H1 (cell line): ENCODE measurements at places on chromosomes 6 and 20. TPM values are rescaled to one million over a fixed set of nuclear protein-coding genes. Genes with fewer than 3 reads are reported as not detected.

GRCh38 chr20:17834804-17835203 lies 133.8 kb downstream of the SNX5 start:
- DNase-seq: no peak
- no peaks in the 10 kb centered on the region for H3K36me3 ChIP-seq
- H3K4me3 ChIP-seq: no peak overlapping the region
- H3K27me3 ChIP-seq: no peaks in the 10 kb centered on the region
- H3K27ac ChIP-seq: no peak overlapping the region
- peaks cover 15% of the 10 kb centered on the region; the same call in 1 of the 2 replicates for H3K4me1 ChIP-seq

DNA sequence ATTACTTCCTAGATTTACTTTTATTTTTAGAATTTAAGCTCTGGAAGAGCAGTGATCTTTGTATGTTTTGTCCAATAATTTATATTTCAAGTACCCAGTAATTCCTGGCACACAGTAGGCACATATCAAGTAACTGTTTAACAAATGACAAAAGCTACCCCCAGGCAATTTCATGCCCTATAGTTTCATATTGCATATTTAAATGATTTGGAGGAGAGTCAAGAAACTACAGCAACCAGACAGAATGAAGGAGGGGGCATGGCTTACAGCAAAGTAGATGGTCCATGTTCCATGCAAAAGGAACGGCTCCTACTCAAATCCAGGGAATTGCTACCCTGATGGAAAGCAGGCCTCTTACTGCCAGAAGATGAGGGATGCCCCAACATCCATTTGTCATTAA lies 113.5 kb downstream of the ARHGAP18 start:
- no peak overlapping the region for H3K27ac ChIP-seq
- H3K27me3 ChIP-seq: no peaks in the 10 kb centered on the region
- no peaks in the 10 kb centered on the region for H3K4me1 ChIP-seq
- no peaks in the 10 kb centered on the region for H3K36me3 ChIP-seq
- no peak for DNase-seq

DNA sequence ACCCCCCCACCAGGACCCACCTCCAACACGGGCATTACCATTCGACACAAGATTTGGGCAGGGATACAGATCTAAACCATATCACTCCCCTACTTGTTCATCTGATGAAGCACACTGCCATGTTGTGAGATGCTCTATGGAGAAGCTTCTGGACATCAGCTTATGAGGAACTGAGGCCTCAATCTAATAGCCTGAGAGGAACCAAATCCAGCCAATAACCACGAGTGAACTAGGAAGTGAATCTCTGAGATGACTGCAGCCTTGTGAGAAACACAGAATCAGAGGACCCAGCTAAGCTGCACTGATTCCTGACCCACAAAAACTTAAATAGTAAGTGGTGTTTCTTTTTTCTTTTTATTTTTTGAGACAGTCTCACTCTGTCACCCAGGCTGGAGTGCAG lies 21.6 kb upstream of the ZBTB2 start:
- H3K36me3 ChIP-seq: peaks cover 7% of the 10 kb centered on the region; the same call in 1 of the 2 replicates
- H3K4me3 ChIP-seq: no peak overlapping the region
- no peaks in the 10 kb centered on the region for H3K4me1 ChIP-seq
- no peak for DNase-seq

DNA sequence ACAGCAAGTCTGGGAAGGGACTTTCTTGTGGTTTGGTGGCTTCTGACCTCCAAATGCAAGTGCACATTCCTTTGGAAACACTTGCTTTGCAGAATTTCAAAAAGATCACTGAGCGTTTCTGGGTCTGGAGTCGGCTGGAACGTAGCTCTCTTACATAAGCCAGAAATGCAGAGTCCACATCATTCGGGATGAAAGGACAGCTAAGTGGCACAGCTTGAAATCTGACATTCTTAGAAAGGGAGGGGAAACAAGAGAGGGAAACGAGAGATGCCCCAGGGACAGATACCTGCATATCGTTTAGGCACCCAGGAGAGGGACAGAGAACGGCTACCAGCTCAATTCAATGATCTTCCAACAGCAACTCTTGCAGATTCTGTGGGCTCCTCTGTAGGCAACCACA lies 118.7 kb downstream of the NFATC2 start:
- peak; percentile 74 for DNase-seq
- no peaks in the 10 kb centered on the region for H3K27me3 ChIP-seq

The LAMA4 gene
- total RNA-seq: 0.92 and 1.5 TPM in 2 replicates

The PKIB gene
- total RNA-seq: 72.0 and 73.3 TPM in 2 replicates

DNA sequence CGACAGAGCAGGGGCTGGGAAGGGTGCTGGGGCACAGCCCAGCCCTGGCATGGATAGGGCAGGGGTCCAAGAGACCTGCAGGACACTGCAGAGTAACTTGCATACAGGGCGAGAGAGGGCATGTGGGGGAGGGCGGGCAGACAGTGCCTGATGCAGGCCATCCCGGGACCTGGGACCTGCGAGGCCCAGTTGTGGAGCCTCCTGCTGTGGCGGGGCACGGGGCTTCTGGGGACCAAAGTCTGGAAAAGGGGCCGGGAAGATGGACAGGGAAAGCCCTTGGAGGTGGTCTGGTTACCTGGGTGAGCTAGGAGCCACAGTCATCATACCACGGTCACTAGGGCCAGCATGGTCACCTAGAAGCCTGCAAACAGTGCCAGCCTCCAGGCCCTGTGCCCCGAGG lies 412 bp upstream of the TUBB1 start:
- no peaks in the 10 kb centered on the region for H3K4me1 ChIP-seq
- DNase-seq: no peak
- H3K27ac ChIP-seq: no peak overlapping the region
- no peaks in the 10 kb centered on the region for H3K36me3 ChIP-seq
- no peaks in the 10 kb centered on the region; the same call in 1 of the 2 replicates for H3K27me3 ChIP-seq

The RRBP1 gene
- 153 and 157 TPM in 2 replicates for total RNA-seq

The HSD17B8 gene
- total RNA-seq: 3.3 and 3.6 TPM in 2 replicates

The BPIFB4 gene
- total RNA-seq: not detected in 2 replicates

DNA sequence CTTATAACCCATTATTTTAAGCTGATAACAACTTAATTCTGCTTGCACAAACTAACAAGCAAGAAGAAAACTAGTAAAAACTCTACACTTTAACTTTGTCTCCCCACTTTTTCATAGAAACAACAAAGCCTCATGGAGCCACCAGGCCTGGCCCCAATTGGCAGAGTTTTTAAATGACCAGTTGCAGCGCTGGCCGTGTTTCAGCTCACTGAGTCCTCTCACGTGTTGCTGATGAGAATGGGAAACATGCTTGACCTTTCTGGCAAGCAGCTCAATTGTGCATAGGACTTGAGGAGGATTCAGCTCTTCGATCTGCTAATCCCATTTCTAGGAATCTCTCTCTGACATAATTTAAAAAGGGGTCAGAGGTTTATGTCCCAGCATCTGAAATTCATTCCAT lies 24.5 kb upstream of the GRM4 start:
- no peaks in the 10 kb centered on the region for H3K27me3 ChIP-seq
- DNase-seq: no peak
- H3K27ac ChIP-seq: no peak overlapping the region
- H3K4me1 ChIP-seq: peaks cover 2% of the 10 kb centered on the region; the same call in 1 of the 2 replicates

The BCAS1 gene
- total RNA-seq: 0.19 and 0.27 TPM in 2 replicates

DNA sequence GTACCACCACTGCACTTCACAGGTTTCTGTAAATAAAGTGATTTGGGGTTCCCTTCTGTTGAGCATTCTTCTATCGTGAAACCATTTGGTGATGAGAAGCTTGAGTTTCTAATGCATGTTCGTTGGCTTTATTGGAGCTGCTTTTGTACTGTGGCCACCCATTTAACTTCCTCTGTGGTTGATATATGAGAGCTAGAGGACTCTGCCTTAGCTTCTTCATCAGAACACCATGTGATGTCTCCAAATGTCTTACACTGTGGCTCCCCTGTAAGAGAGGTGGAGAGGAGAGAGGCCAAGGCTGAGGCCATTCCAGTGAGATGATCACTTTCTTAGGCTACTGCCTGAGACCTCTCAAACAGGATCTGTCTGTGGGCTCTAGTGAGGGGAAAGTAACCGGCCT lies 114.5 kb downstream of the SLC16A10 start:
- DNase-seq: no peak
- H3K36me3 ChIP-seq: no peaks in the 10 kb centered on the region
- H3K4me1 ChIP-seq: no peaks in the 10 kb centered on the region
- no peaks in the 10 kb centered on the region for H3K27me3 ChIP-seq

DNA sequence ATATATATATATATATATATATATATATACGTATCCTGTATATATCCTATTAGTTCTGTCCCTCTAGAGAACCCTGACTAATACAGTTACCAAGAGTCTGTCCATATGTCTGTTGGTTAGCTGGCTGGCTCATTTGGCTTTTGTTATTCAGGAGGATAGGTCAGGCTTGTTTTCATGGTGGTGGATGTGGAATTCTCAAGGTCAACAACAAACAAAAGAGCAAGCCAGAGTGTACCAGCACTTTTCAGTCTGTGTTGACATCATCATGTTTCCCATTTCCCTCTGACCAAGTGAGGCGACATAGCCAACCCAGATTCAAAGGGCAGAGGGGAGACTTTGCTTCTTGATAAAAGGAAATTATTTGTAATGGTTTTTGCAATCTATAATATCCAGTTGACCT lies 88.5 kb upstream of the PTCHD4 start:
- H3K27me3 ChIP-seq: peaks cover 2% of the 10 kb centered on the region
- no peak overlapping the region for H3K4me3 ChIP-seq
- DNase-seq: no peak
- H3K27ac ChIP-seq: no peak overlapping the region

The AIF1 gene
- 7.5 and 9.8 TPM in 2 replicates for total RNA-seq

The MYBL2 gene
- total RNA-seq: 207 and 208 TPM in 2 replicates

- H3K4me3 ChIP-seq: peak overlapping the region; percentile 43
- peaks cover 18% of the 10 kb centered on the region for H3K27me3 ChIP-seq
These were observed 504 bp downstream of the SNTA1 start for GRCh38 chr20:33443006-33443511.

- H3K4me3 ChIP-seq: no peak overlapping the region
- peaks cover 2% of the 10 kb centered on the region; the same call in 1 of the 2 replicates for H3K4me1 ChIP-seq
- H3K27me3 ChIP-seq: no peaks in the 10 kb centered on the region
- no peak overlapping the region for H3K27ac ChIP-seq
These were observed 277.7 kb downstream of the NRN1 start for GRCh38 chr6:5729080-5729434.

The BPI gene
- not detected in 2 replicates for total RNA-seq

- H3K27me3 ChIP-seq: no peaks in the 10 kb centered on the region
- H3K4me1 ChIP-seq: peaks cover 11% of the 10 kb centered on the region
- no peak for DNase-seq
- H3K27ac ChIP-seq: no peak overlapping the region
- H3K36me3 ChIP-seq: peaks cover 10% of the 10 kb centered on the region
These were observed 771 bp downstream of the ARFRP1 start for GRCh38 chr20:63706852-63707557.

The BPIFB2 gene
- not detected in 2 replicates for total RNA-seq

GRCh38 chr20:53244711-53245110 lies 272.6 kb downstream of the TSHZ2 start:
- H3K27me3 ChIP-seq: no peaks in the 10 kb centered on the region
- H3K27ac ChIP-seq: no peak overlapping the region
- no peak for DNase-seq
- H3K4me3 ChIP-seq: no peak overlapping the region
- H3K36me3 ChIP-seq: no peaks in the 10 kb centered on the region
- H3K4me1 ChIP-seq: no peaks in the 10 kb centered on the region

DNA sequence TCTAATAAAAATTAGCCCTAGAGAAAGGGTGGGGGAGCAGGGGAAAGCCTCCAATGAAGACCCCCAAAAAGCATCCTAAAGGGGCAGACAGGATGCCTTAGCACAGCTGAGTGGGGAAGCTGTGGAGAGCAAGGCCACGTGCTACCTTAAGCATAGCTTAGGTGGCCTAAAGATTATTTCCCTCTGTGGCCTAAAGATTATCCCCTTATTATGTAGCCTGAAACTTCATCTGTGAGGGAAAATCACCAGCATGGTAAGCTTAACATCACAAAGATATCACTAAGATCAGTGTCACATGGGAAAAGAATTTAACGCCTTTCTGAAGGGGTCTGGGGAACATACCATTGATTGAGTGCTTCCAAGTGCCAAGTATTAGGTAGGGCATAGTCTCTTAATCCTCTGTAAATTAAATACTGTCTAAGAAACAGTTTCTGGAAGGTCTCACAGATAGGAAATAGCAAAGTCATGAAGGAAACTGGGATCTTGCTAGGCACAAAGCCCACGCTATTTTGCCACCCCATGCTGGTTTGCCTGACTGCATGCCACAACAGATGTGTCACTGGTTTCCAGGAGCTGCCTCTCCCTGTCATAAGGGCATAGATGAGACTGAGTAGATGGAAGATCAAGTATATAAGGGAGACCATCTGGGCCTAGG lies 170.0 kb downstream of the HACE1 start:
- H3K27ac ChIP-seq: no peak overlapping the region
- H3K36me3 ChIP-seq: no peaks in the 10 kb centered on the region
- peaks cover 5% of the 10 kb centered on the region for H3K4me1 ChIP-seq
- DNase-seq: no peak
- H3K27me3 ChIP-seq: no peaks in the 10 kb centered on the region
